ENCODE measurements at places on chromosomes 2 and 18.

DNA sequence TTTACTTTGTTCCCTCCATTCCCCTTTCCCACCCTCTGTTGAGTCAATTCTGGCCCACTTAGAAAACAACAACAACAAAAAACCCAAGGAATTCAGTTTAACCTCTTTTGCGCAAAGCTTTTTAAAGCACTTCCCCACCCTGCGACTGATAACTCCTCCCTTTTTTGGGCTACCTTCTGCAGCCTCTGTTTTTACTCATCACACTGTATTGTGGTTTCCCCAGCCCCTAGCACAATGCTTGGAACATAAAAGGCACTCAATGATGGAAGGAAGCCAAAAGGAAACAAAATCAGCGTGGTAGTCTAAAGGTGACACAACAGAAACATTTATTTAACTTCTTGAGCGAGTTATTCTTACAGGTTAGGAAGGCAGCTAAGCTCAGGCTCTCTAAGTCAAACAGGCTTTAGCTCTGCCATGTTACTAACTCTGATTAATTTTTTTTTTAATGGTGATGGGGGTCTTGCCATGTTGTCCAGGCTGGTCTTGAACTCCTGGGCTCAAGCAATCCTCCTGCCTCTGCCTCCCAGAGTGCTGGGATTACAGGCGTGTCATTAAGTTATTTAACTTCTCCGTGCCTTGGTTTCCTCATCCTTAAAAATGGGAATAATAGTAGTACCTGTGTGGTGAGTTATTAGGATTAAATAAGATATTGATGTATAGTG, 1.3 kb downstream of the CEP68 start:
- peak; percentile 91 for DNase-seq

GRCh38 chr2:60534892-60535684, 18.4 kb downstream of the BCL11A start:
- no peak for DNase-seq

- DNase-seq, result no peak
Measured at GRCh38 chr2:124325667-124326440, 300.8 kb downstream of the CNTNAP5 start.

- DNase-seq, result no peak
Measured at GRCh38 chr2:85541753-85542457, 2.9 kb downstream of the MAT2A start.

DNA sequence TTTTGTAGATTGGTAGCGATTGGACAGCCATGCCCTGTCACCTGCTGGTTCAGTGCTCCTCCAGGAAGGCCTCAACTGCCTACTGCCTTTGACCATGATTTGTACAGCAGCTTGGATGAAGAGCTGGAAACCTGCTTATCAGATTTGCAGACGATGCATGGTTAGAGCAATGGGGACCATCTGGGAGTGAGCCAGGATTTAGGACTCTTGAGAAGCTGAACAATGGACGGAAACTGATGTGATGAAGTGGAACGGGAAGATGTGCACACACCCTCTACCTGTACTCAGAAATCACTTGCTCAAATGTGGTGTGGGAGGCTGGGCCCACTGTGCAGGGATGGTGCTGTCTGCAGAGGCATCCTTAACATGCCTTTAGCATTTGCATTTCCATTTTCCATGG, 57.2 kb downstream of the NCK2 start:
- no peak for DNase-seq

- DNase-seq, result no peak
Measured at GRCh38 chr2:8251291-8251690, 430.6 kb upstream of the ID2 start.

DNA sequence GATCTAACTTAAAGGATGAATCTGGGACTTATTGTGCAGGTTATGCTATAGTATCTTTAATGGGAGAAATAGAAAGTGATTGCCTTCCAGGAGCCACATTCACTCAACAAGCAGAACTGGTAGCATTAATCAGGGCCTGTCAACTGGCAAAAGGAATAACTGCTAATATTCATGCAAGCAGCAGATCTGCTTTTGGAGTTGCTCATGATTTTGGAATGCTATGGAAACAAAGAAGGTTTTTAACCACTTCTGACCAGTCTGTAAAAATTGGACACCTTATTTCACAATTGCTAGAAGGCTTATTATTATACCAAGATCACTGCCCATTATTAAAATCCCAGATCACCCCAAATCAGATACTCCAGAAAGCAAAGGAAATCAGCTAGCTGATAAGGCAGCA, 200.4 kb downstream of the MREG start:
- no peak for DNase-seq

GRCh38 chr2:181421131-181421458, 36.1 kb upstream of the ITGA4 start:
- no peak for DNase-seq

DNA sequence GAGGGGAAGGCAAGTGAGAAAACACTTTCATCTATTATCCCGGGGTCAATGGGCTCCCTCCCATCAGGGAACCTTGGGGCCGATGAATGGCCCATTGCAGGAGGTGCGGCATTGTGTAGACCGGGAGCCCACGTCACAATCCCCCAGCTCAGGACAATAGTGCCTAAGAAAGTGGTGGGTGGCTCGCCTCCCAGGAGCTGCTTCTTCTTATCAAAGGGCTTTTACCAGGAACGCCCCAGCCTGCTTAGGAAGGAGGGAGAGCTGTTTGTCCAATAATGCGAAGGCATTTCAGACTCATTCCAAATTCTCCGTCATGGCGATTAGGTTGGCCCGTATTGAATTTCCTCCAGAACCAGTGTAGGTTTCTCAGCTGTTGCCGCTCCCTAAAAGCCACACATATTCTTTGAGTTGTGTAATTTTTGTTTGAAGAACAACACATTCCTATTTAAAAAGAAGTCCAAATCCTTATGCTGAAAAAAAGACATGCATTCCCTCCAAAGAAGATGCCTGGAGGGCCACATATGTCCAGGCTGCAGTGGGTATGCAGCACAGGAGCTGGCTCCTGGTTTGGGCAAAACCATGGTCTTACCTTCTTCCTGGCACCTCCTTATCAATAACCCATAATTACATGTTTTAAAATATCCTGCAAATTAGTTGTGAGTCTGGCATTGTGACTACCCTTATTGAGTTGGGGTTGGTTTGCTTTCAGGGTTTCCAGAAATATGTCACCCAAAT, 264.7 kb downstream of the MYCN start:
- DNase-seq, result no peak

- peak; percentile 6 for DNase-seq
Measured at GRCh38 chr2:60549238-60549927, 4.1 kb downstream of the BCL11A start.

DNA sequence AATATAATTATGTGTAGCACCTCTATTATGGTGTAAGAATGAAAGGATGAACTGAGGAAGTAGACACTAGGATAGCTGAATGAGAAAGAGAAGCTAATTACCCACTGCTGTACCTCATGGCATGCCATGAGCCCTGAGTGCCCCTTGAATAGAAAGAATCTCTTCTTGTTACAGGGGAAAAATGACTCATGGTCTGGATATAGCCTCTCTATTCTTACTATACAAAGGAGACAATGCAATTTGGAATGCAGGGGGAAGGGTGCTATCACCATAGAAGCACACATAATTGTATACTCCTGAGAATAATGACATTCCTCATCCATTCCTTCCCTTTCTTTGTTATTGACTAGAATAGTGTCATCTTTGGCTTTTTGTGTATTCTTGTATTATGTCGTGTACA, 385.2 kb downstream of the CDH7 start:
- DNase-seq, result no peak

- peak; percentile 83 for DNase-seq
Measured at GRCh38 chr18:13813271-13813849, 10.6 kb upstream of the MC5R start.

DNA sequence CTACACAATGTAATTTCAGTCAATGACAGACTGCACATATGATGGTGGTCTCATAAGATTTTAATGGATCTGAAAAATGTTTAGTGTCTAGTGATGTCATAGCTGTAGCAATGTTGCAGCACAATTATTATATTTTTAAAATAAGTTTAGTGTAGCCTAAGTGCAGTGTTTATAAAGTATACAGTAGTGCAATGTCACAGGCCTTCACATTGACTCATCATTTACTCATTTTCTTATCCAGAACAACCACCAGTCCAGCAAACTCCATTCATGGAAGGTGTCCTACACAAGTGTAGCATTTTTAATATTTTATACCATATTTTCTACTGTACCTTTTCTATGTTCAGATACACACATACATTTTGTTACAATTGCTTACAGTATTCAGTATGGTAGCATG, 663.1 kb downstream of the ERBB4 start:
- DNase-seq, result no peak

DNA sequence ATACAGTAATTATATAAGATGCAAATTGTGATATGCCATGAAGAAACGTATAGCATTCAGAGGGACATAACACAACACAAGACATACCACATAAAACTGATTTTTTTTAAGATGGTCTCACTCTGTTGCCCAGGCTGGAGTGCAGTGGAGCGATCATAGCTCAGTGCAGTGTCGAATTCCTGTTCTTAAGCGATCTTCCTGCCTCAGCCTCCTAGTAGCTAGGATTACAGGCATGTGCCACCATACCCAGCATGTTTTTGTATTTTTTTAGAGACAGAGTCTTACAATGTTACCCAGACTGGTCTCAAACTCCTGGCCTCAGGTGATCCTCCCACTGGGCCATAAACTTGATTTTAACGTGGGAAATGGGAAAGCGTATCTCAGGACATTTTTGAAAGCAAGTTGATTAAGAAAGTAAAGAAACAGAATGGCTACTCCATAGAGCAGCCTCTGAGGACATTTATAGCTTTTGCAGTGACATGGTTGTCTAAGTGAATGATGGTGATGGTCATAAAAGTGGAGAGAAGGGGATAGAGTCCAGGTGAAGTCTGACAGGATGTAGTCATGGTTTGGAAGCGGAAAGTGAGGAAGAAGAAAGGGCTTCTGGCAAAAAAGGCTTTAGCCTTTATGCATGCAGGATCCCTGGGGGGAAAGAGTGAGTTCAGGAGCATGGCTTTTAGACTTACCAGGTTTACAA, 2.4 kb downstream of the TSGA10 start:
- no peak for DNase-seq

DNA sequence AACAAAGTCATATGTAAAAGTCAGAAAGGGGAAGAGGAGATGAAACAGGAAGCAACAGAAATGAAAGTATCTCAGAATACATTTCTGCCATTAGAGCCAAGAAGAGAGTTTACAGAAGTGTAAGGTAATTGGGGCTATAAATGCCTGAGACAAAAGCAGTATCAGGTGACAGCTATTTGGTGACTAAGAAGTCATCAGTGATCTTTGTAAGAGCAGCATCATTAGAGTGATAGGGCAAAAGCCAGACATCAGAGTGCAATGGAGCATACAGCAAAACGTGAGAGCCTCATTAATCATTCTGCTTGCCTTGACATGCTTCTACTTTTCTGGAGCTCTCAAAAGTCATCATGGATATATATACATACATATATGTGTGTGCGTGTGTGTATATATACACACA, 804.7 kb upstream of the PIK3C3 start:
- no peak for DNase-seq

DNA sequence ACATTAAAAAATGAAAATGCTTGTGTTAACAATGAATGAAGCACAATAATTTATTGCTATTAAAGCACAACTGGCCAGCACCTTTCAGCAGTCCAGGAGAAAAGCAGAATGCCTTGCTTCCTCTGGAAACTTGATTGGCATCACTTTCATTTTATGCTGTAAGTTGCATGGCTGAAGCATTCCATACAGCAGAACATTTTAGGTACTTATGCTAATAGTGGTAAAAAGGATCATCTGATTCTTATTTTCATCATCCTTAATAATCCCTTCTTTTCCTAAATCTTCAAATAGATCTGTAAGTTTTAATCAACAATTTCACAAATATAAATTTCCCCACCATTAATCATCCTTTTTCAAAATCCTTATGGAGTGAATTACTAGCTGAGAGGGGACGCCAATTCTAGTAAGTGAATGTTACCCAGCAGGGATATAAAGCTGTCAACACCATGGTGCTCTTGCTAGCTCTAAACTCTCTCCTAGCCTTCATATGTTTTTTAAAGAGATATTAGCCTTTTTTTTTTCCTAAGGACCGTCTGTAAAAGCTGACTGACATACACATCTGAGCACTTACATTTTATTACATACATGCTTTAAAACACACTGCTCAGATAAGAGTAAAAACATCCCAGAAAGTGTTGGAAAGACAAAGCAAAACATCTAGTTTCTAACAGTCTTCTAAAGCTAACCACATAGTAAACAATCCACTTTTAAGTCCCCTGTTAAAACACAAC, 5.3 kb downstream of the SATB2 start:
- DNase-seq, result no peak
